ENCODE measurements at places on chromosomes 16 and 17.

DNA sequence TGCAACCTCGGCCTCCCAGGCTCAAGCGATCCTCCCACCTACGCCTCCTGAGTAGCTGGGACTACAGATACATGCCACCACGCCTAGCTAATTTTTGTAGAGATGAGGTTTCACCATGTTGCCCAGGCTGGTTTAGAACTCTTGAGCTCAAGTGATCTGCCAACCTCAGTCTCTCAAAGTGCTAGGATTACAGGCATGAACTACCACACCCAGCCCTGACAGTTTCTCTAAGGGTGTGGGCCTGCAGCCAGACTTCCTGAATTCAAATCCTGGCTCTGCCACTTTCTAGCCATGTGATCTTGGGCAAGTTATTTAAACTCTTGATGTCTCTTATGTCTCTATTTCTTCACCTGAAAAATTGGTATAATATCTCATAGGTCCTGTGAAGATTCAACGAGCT lies 5.6 kb downstream of the CUEDC1 start:
- DNase-seq: no peak

DNA sequence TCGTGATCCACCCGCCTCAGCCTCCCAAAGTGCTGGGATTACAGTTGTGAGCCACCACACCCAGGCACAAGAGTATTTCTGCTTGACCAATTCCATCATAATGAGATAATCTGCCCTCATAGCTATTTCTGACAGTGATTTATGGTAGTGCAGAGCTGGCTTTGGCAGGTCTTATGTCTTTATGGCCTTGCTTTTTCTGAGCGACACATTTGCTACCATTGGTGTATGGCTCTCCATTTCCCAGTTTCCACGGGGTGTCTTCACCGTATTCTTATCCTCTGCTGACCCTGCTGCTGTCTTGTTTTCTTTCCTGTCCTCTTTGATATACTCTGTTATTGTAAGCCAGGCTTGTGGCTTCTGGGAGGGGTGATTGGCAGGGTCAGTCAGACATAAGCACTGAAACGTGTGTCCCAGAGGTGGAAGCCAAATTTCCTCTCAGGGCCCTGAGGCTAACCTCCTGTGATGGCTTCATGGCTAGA lies 161.1 kb upstream of the TBX2 start:
- DNase-seq: no peak

DNA sequence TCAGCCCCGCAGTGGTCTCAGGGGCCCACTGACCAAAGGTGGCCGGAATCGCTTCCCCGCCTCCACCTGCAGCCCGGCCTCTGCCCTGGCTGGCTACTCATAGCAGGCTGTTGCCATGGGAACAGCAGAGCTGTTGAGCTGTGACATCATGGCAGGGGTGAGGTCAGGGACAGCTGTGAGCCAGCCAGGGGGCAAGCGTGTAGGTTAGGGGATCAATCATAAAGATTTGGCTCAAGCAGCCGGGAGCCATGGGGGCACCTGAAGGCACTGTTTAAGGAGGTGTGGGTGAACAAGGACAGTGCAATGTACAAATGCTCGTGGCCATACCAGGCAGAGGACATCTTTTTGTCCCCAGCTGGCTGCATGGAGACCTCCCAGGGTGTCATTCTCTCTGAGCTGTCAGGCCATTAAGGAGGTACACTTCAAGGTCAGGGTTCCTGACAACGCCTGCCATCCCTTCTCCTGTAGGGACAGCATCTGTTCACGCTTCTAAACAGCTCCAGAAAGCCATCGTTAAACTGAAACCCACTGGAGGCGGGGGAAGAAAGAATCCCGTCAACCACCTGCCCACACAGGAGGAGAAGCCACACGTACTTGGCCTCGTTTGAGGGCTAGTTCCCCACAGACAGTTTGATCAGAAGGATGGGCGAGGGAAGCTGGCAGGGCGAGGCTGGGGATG lies at the start of gene CEP295NL:
Gene CEP295NL (minus strand): TSS at position 101 of the 679 bp plus-strand sequence. CDS start 1,373 bp downstream, outside the sequence.
- DNase-seq: no peak

DNA sequence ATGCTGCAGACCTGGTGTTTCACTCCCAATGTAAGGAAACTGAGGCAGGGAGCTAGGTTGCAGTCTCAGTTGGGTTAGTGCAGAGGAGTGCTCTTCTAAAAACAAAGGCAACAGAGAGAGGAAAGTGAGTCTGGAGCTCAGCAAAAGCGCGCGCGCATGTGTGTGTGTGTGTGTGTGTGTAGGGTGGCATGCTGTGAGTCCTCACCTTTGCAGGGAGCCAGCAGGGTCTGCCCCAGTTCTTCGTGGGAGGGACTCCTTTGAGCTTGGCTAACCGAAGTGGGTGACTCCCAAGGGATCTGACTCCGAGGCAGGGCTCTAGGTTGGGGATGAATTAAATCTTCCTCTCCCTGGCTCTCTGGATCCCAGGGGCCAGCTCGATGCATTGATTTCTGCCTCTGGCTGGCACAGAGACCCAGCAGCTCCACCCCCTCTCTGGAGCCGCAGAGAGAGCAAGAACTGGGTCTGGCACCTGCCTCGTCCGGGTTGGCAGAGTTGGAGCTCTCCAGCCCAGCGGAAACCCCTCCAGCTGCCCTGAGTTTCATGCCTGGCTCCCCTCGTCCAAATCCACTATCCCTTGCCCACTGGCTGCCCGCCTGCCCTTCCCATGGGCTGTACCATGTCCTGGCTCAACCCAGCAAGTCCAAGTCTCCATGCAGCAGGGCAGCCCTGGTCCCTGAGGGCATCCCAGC lies 1.3 kb upstream of the BTBD17 start:
- DNase-seq: no peak

GRCh38 chr16:68242926-68243858 lies 2.0 kb upstream of the PLA2G15 start:
- no peak for DNase-seq

DNA sequence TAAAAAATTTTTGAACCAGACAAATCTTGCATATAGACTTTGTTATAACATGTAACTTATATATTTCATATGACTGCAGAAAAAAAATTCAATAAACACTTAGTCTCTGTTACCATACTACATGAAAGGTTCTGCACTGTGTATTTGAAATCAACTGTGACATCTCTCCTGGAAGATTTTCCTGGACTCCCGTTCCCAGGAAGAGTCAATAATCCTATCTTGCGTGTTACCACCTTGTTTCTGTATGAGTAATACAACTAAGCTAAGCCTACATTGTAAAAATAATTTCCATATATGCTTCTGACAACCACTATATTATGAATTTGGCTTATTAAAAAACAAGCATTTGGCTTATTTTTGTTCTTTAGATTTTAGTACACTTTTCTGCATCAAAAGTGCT lies 665.6 kb upstream of the SOX9 start:
- no peak for DNase-seq
